ENCODE measurements at places on chromosomes 5 and 9. TPM values are rescaled to one million over a fixed set of nuclear protein-coding genes. Genes with fewer than 3 reads are reported as not detected.

- H3K27me3 ChIP-seq, result no peaks in the 10 kb centered on the region
- H3K4me3 ChIP-seq, result peak overlapping the region; percentile 84
- H3K36me3 ChIP-seq, result 0 out of 2 replicates have a peak, but pooled peaks cover 4% of the 10 kb centered on the region
- H3K4me1 ChIP-seq, result peaks cover 12% of the 10 kb centered on the region
These were observed 719 bp upstream of the ISCA1 start for GRCh38 chr9:86282979-86283535.

GRCh38 chr5:160272889-160273288, 39.5 kb downstream of the CCNJL start:
- H3K27me3 ChIP-seq, result no peaks in the 10 kb centered on the region
- peaks cover 24% of the 10 kb centered on the region for H3K4me1 ChIP-seq
- H3K27ac ChIP-seq, result 0 out of 2 replicates have a peak overlapping the region, but pooled peaks have one; percentile 0

- H3K36me3 ChIP-seq, result no peaks in the 10 kb centered on the region
- no peaks in the 10 kb centered on the region for H3K4me1 ChIP-seq
- no peak overlapping the region for H3K4me3 ChIP-seq
- no peak for DNase-seq
These were observed 59.2 kb downstream of the HSD17B3 start for GRCh38 chr9:96242811-96243210.

GRCh38 chr9:70874451-70874850, 247.0 kb downstream of the TRPM3 start:
- no peak overlapping the region for H3K27ac ChIP-seq
- no peak overlapping the region for H3K4me3 ChIP-seq
- H3K36me3 ChIP-seq, result no peaks in the 10 kb centered on the region
- no peaks in the 10 kb centered on the region for H3K27me3 ChIP-seq
- no peak for DNase-seq
- H3K4me1 ChIP-seq, result no peaks in the 10 kb centered on the region

- H3K27ac ChIP-seq, result no peak overlapping the region
- H3K27me3 ChIP-seq, result no peaks in the 10 kb centered on the region
- no peaks in the 10 kb centered on the region for H3K4me1 ChIP-seq
- no peak for DNase-seq
These were observed 135.9 kb downstream of the GABRB2 start for GRCh38 chr5:161410640-161411039.

The IL4 gene
- not detected for polyA plus RNA-seq

The ANKRD34B gene
- 1.7 TPM for polyA plus RNA-seq

The BASP1 gene
- 87.5 TPM for polyA plus RNA-seq
